ENCODE measurements at places on chromosomes 7 and 10.
A peak's percentile ranks its signal among the peaks of the same experiment; 100 is the strongest.

- DNase-seq, result no peak
These were observed 226.1 kb downstream of the PTEN start for GRCh38 chr10:88089498-88089897.

- DNase-seq, result no peak
These were observed 267.5 kb downstream of the GATA3 start for GRCh38 chr10:8321990-8322389.

GRCh38 chr7:17126413-17127268 is 171.8 kb upstream of the AHR start:
- DNase-seq, result peak; percentile 82

GRCh38 chr7:98753176-98753575 is 116.6 kb downstream of the TMEM130 start:
- DNase-seq, result no peak

DNA sequence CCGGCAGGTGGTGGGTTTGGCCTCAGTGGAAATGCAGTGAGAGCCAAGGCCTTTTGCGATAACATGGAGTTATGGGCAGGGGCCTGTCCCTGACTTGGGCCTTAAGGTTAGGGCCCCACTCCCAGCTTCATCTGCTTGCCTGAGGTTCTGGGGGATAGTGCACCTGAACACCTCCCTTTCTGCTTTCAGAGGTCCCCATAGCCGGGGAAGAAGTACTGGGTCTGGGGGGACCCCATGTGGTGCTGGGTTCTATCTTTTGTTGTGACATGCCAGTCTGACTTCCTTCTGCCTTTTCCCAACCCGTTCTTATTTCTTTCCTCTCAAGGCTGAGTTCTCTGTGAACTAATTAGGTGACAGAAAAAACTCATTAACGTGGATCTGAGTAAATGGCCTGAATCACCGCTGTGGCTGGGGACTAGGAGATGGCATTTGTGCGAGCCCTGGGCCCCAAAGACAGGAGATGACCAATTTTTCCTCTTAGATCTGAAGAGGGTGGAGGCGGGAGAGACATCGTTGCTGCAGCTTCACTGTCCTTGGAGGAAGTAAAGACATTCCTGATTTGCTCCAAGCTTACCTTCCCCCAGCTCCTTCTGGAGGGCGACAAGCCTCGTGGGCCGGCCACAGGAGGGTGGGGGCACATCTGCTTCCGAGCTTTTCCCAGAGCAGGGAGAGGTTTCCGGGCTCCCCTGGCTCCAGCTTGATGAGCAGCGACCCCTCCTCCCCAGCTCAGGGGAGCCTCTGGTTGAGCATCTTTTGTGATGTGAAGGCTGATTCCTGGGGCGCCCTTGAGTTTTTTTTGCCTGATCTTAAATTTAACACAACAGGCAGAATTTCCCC is 2.0 kb downstream of the AGAP3 start:
- DNase-seq, result peak; percentile 63

GRCh38 chr10:12975266-12975665 is 26.2 kb downstream of the CCDC3 start:
- DNase-seq, result no peak

- no peak for DNase-seq
These were observed 50.9 kb downstream of the ANKMY2 start for GRCh38 chr7:16594676-16595075.

GRCh38 chr10:126101325-126101724 is 205.0 kb downstream of the FANK1 start:
- no peak for DNase-seq

GRCh38 chr10:118332948-118333710 is 9.0 kb downstream of the FAM204A start:
- no peak for DNase-seq

DNA sequence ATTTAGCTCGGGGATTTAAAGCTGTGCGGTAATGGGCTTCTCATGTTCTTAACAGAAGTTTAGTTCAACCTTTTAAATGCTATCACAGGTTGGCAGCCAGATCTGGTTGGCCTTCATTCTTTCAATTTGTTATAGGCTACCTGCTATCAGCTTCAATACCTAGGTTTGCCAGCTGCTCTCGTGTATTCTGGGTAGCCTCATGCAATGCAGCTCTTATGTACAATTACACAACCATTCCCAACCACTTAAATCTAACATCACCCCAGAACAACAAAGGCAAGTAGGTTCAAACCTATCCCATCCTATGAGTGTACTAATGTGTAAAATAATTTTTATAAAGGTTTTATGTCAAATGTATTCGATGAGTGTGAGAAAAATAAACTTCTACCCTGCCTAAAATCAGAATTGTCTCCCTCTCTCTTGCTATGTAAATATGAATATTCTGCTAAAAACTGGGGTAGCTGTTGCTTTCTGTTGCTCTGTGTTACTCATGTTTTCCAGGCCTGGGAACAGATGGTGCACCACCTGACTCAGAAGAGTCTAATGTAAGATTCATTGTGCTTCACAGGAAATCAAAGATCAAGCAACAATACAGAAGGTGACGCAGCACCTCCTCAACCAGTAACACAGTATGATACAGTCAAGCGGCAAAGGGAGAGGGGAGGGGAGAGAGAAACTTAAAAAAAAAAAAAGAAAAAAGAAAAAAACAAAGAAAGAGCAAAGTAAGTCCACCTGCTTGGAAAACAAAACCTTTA is 188.6 kb downstream of the ETV1 start:
- DNase-seq, result no peak

GRCh38 chr10:18097524-18097923 is 42.7 kb upstream of the CACNB2 start:
- no peak for DNase-seq

- DNase-seq, result peak; percentile 30
These were observed 198.0 kb downstream of the PHF14 start for GRCh38 chr7:11171569-11172192.

DNA sequence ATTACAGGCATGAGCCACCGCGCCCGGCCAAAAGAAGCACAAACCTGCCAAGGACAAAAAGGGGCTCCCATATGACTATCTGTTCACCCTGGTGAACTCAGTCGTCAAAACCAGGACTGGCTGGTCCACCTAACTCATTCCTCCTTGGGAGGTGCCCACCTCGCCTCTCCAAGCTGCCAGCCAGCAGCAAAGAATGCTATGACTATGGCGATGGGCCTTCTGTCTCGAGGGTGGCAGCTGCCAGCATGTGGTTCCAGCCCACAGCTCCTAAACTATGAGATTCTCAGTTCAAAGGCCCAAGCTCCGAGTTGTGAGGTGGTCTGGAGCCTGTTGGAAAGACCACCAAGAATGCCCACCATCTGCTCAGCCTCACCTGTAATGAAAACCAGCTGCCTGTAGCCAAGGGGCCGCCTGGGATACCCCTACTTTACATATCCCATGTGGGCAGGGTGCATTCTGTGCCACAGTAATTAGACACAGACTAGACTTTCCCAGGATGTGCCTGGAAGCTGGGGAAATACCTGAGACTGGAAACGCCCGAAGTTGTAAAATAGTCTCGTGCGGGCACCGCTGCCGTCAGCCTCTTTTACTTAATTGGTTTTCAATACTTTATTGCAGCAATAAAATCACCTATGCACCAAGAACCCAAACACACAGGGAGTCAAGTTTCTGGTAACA is 71.1 kb downstream of the ZRANB1 start:
- DNase-seq, result no peak

DNA sequence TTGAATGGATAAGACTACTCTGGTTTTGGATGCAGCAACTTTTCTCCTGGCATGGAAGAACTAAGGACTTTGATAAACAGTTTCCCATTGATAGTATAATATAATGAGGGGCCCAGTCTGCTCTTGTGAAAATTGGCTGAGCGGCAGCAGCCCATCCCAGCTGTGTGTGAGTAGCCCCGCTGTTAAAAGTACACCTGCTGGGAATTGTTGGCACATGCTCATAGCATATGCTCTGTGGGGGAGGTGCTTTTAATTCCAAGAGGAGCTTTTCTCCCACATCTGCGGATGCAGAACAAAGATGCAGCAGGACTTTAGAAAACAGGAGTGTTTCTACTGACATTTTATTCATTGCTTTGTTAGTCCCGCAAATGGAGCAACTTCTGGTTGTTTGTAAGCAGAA is 19.0 kb downstream of the SRI start:
- no peak for DNase-seq

- DNase-seq, result peak; percentile 55
These were observed 91.3 kb downstream of the DGKI start for GRCh38 chr7:137755427-137755826.

DNA sequence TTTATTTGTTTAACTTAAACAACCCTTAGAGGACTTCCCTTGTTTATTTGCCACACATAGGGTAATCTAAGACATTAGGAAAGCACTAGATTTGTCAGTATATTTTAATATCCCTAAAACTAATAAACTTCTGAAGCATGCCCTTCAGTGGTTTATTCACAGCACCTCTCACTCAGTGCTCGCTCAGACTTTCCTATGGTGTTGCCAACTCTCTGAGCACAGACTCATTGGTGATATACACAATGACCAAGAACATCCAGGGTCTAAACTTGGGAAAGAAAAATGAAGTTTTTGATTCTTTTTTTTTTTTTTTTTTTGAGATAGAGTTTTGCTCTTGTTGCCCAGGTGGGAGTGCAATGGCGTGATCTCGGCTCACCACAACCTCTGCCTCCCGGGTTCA is 82.2 kb downstream of the RAB11FIP2 start:
- no peak for DNase-seq

- DNase-seq, result no peak
These were observed 43.6 kb downstream of the PLCE1 start for GRCh38 chr10:94037286-94037685.

GRCh38 chr7:140327261-140327661 is 71.1 kb downstream of the SLC37A3 start:
- DNase-seq, result no peak

GRCh38 chr7:18874880-18875279 is 242.6 kb downstream of the TWIST1 start:
- peak; percentile 82 for DNase-seq

- DNase-seq, result no peak
These were observed 15.1 kb downstream of the TMEM60 start for GRCh38 chr7:77783111-77783510.

DNA sequence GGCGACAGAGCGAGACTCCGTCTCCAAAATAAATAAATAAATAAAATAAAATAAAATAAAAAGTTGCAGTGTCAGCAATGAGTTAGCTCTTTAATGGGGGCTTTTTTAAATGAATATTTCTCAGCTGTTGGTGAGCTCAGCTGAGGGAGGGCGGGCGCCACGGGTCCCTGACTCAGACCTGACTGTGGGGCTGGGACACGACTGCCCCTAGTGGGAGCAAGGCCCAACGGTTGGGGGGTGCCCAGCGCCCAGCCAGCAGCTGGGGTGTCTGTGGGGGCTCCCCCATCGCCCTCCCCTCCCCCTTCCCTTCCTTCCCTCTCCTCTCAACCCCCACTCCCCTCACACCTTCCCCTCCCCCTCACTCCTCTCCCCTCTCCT is 46.6 kb downstream of the PWWP2B start:
- peak; percentile 83 for DNase-seq

Data from inflammatory macrophage treated with lipopolysaccharide for 4 hours (primary cell).